ENCODE measurements at places on chromosomes 12 and 14.
A peak's percentile ranks its signal among the peaks of the same experiment; 100 is the strongest.

- no peak for DNase-seq
These were observed 7.3 kb upstream of the CACNB3 start for GRCh38 chr12:48810903-48811431.

DNA sequence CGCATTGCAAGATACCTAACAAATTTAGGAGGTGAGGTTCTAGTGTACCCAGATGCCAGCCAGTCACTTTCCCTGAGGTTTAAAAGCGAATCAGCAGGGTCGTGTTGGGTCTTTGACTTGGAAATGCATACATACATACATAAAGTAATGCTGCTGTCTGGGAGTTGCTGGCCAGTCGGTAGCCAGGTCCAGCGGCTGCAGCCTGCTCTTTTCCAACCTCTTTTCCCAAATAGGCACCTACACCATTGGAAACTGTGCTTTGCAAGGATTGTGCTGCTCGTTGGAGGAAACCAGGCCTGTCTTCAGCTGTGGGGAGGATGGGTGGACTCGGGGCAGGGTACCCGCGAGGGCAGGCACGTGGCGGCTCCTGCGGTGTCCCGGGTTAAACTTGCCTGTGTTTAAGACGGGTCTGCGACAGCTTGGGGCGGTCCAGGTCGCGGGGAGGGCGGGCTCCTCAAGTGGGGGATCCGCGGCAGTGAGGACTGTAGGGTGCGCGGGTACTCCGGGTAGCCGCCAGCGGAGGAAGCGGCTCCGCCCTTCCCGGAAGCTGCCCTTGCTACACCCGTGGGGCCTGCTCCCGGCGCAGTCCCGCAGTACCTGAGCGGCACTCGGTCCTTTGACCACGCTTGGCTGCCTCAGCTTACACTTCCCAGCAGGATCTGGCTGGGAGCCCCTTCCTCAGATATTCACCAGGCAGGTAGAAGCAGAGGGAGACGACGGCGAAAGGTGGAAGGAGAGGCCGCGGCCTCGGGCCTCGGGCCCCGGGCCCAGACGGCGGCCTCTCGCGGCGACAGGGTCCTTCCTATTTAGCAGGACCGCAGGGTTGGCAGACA is 2.7 kb downstream of the TTC6 start:
- peak; percentile 25 for DNase-seq

- no peak for DNase-seq
These were observed 14.0 kb upstream of the PEX5 start for GRCh38 chr12:7175493-7175892.

DNA sequence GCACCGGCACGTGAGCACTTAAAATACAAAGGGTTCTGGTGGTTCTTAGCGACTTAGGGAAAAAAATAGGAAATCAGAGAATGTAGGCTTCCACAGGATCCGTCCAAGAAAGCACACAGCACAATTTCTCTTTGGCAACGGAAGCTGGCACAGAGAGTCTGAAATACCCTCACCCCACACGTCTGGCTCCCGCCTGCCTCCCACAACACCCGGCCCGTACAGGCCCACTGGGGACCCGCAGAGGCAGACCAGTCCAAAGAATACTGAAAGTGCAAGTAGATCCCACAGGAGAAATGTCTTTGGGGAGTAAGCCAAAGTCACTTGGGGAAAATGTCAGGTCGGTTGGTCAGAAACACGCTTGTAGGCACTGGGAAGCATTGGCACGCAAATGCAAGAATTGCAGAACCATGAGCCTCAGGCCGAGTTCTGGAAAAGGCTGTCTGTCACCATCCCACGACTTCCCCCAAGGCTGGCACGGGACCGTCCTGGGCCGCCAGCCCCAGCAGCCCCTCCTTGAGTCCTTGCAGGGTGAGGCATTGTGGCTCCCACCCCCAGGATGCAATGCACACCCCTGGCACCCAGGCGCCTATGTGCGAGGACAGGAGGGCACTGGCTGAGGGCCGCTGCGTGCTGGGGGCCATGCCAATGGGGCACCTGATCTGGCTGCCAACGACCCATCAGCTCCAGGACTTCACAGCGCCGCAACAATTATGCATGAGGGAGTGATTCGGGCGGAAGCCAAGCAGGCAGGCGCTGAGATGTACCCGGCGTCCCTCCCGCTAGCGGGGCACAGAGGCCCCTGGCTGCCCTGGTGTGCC is 29.7 kb downstream of the CHGA start:
- DNase-seq: no peak

DNA sequence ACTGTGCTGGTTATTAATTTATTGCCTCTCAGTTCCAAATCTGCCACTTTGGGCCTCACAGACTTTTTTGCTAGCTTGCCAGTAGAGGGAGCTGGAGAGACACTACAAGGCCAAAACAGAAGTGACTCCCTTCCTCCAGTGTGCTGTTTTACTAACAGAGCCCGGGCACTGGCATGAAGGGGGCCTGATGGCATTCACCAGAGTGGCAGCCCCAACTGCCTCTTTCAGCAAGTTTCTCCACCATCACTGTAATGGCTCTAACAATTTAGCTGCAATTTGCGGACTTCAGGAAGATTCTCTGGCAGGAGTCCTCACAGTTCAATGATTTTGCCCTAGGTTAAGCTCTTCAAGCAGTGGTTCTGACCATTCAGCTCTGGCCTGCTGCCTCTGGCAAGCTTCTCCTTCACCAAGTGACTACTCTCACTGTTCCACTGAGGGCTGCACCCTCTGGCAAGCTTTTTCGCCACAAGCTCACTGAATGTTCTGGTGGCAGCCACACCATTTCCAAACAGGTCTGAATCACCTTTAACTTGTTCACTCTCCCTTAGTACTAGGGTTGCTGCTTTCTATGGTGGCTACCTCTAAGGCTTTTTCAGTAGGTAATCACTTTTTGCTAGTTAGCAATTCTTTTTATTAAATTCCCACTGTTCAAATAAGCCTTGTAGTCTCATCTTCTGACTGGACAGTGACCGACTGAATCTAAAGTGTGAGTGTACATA is 104.9 kb downstream of the ZC3H14 start:
- DNase-seq: peak; percentile 73

DNA sequence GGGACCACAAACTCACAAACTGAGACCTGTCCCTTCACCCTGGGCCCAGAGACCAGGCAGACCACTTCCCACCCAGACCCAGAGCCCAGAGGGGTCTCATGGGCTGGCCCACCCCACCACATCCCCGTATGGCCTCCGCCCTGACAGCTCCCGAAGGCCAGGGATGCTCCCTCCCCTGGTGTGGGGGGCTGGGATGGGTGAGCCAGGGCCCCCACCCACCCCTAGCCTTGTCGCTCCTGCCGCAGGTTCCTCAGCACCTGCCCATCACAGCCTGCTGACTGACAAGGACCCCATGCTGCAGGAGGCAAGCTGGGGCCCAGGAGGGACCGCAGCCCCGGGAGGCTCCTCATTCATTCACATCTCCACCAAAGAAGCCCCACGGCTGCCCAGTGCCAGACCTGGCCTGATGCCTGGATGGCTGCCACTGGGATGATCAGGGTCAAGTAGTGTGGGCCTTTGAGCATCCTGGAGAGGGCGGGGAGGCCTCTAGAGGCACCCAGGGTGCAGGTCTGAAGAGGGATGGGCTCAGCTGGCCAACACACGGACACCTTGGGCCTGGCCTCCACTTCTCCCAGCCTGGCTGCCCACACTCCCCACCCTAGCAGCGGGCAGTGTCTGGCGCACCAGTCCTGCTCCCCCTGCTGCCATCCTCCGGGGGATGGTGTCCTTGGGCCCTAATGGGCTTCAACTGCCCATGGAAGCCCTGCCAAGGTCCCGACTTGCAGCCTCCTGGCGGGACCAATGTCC is 24.7 kb upstream of the GPR132 start:
- peak; percentile 12 for DNase-seq

- DNase-seq: peak; percentile 56
These were observed 3.9 kb downstream of the ANKRD33 start for GRCh38 chr12:51891843-51892242.

GRCh38 chr14:81091139-81091538 is 129.6 kb downstream of the GTF2A1 start:
- DNase-seq: no peak

GRCh38 chr12:124018539-124018938 is 45.5 kb downstream of the ZNF664 start:
- DNase-seq: no peak

GRCh38 chr12:89848732-89849131 is 140.1 kb upstream of the ATP2B1 start:
- no peak for DNase-seq

DNA sequence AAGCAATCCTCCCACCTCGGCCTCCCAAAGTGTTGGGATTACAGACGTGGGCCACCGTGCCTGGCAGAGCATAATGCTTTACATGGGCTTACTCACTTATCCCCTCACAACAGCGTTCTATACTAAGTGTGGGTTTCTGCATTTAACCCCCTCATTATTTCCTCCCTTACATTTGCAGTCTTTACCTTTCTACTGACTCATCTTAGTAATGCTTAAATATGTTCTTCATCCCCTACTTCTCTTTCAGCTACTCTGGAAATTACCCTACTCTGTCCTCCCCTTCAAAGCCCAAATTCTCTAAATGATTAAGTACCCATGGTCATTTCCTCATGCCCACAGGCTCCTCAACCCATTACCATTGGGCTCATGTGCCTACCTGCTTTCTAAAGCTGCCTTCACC is 40.7 kb downstream of the NKX2-1 start:
- no peak for DNase-seq

- no peak for DNase-seq
These were observed 7.3 kb upstream of the EDDM3B start for GRCh38 chr14:20760950-20761349.

DNA sequence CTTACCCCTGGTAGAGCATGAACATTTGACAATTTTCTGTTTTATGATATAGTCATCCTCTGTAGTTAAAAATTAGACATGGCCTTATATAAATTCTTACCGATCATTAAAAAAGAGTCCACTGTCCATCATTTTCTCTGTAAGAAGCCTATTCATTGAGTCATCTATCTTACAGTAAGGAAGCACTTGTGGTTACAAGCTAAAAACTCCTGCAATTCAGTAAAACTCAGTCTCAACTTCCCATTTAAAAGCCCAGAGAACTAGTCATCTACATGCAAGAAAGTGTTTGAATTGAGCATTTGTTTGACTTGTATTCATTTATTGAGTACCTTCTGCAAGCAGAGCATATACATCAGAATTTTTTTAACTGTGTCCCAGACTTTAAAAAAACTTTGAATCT is 63.3 kb downstream of the GTF2A1 start:
- no peak for DNase-seq

GRCh38 chr14:84544486-84545131 is 985.3 kb upstream of the FLRT2 start:
- no peak for DNase-seq

DNA sequence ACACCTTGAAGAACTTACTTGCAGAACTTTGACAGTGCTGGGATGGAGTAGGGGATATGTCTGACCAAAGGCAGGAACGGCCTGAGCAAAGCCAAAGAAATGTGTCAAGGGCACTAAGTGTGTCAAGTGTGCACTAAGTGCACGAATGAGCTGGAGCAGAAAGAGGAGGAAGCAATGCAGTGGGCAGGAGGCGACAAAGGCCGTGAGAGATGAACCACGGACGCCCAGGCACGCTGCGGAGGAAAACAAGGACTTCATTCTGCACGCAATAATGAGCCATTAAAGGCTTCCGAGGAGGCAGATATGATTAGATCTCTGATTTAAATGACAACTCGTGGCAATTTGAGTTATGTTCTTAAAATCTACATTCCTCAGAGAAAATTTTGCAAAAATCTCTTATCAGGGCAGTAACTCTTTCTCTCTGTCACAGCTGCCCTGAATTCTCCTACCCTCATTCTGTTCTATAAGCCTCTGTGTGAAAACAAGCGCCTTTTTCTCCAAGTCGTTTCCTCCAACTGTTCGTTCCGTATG is 25.3 kb downstream of the GRIN2B start:
- DNase-seq: no peak

DNA sequence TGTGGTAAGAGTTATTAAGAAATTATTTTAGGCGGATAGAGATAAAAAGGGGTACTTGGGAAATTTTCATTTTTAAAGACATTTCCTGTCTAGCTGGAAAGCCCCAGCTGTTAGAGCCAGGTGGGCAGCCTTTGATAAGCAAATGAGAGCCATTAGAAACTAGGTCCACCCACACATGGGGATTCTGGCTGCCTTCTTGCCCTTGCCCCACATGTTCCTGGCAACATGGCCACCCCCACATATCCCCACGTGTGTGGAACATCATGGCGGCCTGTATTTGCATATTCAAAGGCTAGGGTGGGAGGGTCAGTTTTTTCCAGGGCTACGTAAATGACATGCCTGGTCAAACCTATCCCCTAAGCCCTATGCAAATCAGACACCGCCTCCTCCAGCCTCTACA is 1382.1 kb downstream of the AACS start:
- no peak for DNase-seq

DNA sequence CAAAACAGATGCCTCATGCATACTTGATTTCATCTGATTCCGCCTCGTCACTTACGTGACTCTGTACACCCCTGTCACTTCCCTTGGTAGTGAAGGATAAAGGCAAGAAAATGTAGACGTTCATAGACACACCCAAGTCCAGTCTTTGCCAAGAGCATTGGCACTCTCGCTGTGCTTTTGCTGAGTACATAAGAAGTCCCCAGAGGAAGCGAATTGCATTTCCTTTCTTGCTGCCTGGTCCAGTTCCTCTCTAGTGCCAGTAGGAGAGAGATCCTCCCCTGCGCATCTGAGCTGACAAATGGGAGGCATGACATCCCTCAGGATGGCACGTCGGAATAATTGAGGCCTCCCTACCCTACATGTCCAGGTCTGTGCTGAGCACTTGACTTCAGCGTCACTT is 21.3 kb upstream of the RIN3 start:
- no peak for DNase-seq

DNA sequence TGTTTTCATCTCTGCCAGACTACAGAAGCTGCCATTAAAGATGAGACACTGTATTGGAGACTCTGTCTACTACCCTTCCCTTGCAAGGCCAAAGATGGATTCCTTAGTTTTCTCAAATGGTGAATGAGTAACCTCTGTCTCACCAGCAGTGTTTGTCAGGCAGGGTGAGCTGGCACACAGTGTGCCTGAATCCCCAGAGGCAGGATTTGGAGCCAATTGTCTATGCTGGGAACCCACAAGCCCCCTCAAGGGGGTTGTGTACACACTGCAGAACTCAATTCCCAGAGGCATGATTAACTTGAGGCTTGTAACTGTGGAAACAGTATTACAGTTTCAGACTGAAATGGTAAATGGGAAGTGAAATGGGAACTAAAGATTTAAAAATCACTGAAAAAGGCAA is 136.8 kb upstream of the PTPRB start:
- DNase-seq: no peak
